CD8-positive, alpha-beta memory T cell (primary cell): ENCODE measurements at places on chromosomes 1 and 21.

GRCh38 chr1:14140831-14141401, 440.9 kb downstream of the PRDM2 start:
- DNase-seq = no peak

- no peak for DNase-seq
These were observed 455.3 kb upstream of the USP24 start for GRCh38 chr1:55670331-55671082.

GRCh38 chr1:18875107-18875795, 15.8 kb upstream of the TAS1R2 start:
- peak; percentile 46 for DNase-seq

DNA sequence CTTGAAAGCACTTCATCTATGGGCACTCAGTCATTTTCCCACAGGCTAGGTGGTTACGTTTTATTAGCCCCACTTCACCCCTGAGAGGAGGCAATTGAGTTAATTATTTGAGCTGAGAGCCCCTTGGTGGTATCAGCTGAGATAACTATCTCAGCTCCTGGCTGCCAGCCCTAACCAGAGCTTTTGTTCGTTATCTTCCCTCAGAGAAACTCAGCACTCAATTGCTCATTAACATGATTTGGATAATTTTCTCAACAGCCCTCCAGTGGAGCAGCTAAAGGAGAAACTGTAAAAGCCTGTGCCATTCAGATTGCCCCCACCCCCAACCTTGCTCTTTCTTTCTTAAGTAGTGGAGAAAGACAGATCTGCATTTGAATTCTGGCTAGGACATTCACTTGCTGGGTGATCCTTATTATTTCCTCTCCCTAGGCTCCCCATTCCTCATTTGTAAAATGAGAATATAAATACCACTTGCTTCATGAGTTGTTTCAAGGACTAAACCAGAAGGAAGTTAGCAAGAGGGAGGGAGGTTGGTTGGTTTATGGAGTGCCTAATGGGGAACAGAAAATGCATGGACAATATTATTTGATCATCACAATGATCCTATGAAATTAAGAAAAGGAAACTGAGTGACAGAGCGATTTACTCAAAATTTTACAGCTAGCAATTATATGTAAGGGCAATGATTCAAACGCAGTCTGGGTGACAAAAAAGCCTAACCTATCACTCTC, 218.7 kb upstream of the FGGY start:
- no peak for DNase-seq

GRCh38 chr1:119222271-119222670, 81.8 kb upstream of the WARS2 start:
- DNase-seq = no peak

GRCh38 chr1:34406833-34407539, 230.3 kb downstream of the C1orf94 start:
- no peak for DNase-seq

GRCh38 chr21:32347977-32348376, 44.8 kb downstream of the URB1 start:
- DNase-seq = no peak

GRCh38 chr1:8027748-8028570, 1.9 kb upstream of the ERRFI1 start:
- DNase-seq = no peak

DNA sequence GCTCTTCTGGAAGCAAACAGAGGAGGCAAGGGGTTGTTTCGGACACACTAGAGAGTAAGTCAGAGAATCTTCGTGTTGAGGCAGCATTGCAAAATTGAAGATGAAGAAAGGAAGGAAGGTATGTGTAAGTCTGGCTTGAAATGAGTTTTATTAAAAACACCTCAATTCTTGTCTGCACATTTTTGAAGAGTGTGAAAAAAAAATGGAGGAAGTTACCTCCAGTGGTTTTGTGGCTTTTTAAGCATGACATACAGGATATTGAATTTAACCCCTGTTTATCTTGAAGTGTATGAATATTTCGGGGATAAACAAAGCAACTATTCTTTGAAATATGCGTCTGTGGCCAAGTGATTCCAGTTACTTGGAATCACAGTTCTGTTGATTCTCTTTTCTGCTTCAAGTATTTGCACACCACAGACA, 203.2 kb upstream of the SGIP1 start:
- peak; percentile 84 for DNase-seq

DNA sequence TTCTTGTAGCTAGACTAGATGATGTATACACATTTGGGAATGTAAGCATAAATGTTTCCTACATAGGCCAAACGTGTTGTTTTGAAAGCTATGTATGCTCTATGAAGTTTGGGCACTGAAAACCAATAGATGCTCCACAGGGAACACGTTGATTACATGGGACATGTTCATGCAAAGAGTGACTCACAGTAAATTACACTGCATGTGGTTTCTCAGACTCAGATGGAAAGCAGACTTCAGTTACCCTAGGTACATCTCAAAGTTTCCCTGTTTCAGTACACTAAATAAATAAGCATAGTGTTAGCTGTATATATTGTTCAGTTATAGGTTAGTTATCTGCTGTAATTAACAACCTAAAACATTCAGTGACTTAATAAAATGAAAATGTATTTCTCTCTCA, 301.9 kb upstream of the RUNX1 start:
- no peak for DNase-seq

DNA sequence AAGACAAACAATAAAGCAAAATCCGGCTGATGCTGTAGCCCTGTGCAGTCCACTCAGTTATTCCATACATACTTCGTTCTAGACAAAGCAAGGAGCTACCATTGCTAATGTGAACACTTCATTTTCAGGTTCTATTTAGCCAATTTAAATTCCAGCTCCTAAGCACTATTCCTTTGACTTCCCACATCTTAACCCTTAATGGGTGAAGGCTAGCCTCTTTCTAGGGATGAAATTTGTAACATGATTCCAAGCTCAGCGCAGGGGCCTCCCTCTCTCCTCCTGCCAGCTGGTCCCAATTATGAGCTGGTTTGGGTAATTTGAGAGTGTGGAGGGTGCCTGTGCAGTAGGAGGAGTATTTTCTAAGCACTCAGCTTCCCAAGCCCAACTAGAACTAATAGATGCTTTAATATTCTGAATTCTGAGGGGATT, 53.9 kb upstream of the PTGFRN start:
- DNase-seq = no peak

GRCh38 chr1:27135541-27136235, 19.2 kb downstream of the SLC9A1 start:
- DNase-seq = peak; percentile 22

DNA sequence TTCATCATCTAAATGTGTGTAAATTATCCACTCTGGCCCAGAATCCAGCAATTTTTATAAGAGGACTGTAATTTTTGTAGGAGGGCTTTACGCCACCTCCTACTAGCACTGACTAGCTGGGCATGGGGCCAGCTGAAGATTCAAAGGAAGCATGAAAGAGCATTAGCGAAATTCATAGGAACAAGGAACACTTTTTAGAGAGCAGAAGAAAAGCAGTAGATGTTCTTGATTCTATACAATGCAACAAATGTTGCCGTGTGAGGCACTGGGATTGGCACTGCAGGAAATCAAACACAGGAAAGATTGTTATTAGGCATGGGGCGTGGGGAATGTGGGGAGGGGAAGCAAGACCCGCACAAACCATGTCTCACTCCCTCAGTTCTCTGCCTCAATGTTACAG, 58.4 kb upstream of the PARP1 start:
- DNase-seq = no peak

GRCh38 chr1:158017800-158018595, 24.6 kb downstream of the KIRREL1 start:
- DNase-seq = no peak
